Fibroblast of skin of left quadriceps (primary cell): ENCODE measurements at places on chromosomes 7 and 10.

DNA sequence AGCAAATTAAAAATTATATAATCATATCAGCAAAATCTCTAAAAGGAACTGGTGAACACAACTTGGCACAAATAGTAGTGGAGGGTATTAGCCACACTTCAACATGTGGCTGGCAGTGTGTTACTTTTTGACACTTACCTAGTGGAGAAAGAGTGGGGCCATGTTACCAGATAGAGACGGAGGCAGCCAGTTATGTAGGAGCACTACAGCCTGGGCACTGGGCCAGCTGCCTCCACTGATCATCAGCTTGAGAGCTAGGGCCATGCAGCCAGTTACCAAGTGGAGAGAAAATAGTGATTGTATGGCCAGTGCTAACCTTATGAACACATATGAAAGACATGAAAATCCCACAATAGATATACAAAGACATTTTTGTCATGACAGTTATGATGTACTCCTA is 243.1 kb downstream of the CTNNA3 start:
- no peak for DNase-seq

DNA sequence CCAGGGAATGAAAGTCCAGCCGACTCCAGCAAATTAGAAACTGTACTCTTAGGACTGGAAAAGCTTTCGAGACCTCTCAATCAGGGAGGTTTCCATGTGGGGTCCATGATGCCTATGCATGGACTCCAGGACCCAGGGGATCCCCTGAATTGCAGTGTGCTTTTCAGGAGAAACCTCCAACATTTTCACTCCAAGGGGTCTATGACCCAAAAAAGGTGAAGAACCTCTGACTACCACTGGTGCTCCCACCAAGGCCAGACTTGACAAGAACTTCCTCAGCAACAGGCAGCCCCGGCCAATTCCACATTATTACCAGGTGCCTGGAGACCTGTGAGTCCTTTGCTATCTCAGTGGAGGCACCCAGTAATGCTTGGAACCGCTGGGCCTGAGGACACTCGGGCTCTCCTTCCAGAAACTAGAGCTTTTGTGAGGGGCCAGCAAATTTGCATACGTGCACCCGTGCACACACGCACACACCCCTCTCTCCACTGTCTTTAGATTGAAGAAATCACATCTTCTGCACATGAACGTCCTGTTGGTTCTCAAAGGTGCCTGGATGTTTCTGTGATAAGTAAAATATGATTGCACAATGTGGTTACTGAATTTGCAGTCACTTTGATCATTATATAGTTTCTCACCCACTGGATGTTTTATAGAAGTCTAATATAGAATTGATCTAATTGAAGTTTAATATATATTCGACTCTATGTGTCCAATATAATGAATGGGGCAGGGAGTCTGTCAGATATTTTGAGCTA is 54.7 kb downstream of the SYPL1 start:
- no peak for DNase-seq

GRCh38 chr7:34343667-34344066 is 314.4 kb upstream of the NPSR1 start:
- DNase-seq = no peak

DNA sequence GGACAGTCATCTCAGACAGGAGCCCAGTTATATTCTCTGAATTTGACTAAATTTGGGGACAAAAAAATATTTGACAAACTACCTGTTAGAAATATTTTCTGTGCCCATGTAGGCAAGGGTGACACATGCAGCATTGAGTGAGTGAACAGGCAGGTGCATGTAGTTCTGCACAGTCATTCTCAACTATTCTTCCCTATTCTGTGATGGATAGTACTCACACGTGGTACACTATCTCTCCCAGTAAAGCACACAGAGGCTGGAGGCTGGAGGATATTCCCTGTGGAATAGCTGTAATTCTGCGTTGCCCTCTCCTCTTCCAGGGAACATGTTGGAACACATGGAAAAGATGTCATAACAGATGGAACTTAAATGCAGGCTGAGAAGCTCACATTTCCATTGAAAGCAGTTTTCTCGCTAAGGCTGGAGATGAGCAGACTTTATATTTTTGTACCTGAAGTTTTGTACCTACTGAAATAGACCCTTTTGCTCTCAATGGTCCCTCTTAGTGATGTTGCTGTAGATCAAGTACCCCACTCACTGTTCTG is 75.0 kb downstream of the GPR141 start:
- DNase-seq = no peak

GRCh38 chr7:33190688-33191304 is 61.4 kb downstream of the BBS9 start:
- DNase-seq = no peak

GRCh38 chr10:843703-844102 is 87.8 kb downstream of the LARP4B start:
- no peak for DNase-seq

DNA sequence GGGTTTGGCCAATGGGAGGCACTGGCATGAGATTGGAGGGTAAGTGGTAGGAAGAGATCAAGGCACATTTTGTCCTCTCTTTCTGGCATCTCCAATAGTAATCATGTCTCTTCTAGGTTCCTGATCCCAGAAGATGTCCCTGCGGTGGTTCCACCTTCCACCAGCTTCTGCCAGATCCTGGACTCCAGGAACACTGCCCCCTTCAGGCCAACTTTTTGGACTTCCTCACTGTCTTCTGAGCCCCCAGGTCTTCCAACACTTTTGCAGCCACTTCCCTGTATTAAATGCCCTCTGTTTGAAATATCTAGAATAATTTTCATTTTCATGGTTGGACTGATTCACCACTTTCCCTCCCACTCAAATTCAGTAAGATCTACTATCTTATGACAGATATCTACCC is 60.9 kb downstream of the BAMBI start:
- no peak for DNase-seq

- no peak for DNase-seq
Observed at GRCh38 chr10:120946497-120946896, 95.3 kb downstream of the WDR11 start.

DNA sequence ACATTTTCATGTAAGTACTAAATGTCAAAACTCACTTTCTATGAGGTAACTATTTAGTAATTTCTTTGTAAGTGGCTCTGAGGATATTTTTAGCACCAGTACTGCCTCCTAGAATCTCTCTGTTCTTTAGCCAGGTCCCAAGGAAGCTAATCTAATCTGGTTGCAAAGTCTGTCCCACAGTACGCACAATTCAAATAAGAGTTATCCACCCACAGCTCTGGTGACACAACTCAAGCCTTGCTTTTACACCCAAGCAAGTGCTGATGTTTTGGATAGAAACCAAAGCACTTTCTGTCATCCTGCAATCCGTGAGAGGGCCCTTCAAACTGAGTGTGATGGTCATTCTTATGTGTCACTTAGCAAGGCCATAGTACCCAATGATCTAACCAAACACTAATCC is 14.5 kb downstream of the GIMAP5 start:
- no peak for DNase-seq

GRCh38 chr10:34506786-34507185 is 308.3 kb downstream of the PARD3 start:
- DNase-seq = no peak

DNA sequence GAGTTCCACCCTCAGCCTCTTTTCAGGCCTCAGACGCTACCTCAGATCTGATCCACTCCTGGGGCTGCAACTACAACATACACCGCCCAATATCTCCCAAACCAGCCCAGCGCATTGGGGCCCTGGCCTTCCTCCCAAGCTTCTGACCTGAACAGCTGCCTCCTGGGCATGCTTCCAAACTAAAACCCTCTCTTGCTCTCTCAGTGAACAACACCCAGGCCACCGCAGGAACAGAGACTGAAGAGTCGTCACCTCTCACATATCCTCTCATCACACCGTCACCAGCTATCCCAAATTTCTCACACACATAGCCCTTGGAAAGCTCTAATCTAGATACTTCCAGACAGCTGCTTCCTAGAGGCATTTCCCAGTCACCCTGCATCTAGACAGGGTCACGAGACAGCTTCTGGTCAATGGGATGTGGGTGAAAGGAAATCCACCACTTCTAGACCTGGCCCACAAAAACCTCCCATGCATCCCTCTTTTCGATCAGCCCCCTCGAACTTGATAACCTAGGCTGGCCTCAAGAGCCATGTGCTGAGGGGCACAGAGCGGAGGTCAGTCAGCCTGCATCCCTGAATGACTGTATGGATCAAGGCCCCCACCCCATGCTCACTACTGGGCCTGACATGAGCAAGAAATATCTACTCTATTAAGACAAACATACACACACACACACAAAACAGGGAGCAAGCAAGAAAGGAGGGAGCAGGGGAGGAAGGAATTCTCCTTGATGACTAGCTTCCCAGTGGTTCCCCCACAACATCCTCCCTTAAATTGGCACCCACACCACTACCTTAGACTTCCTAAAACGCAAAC is 1.8 kb downstream of the PARP12 start:
- no peak for DNase-seq

DNA sequence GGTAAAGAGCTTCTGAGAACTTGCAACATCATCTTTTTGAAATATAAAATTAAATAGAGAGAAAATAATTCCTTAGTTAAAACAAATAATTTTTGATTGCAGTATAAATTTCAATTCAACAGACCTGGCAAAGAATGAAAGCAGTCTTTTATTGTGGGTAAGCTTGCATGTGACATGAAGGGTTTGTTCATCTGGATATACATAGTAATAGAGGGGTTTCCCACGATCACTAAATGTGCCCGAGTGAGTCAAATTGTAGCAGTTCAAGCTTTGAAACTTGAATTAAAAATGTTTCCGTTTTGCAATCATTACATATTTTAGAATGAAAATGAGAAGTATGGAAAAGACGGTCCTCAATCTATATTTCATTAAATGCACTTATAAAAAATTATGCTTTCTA is 658.4 kb upstream of the MBL2 start:
- DNase-seq = no peak
